ENCODE measurements at places on chromosomes 3 and 15.

GRCh38 chr3:115162759-115163158 lies 15.7 kb upstream of the ZBTB20 start:
- no peak for DNase-seq

DNA sequence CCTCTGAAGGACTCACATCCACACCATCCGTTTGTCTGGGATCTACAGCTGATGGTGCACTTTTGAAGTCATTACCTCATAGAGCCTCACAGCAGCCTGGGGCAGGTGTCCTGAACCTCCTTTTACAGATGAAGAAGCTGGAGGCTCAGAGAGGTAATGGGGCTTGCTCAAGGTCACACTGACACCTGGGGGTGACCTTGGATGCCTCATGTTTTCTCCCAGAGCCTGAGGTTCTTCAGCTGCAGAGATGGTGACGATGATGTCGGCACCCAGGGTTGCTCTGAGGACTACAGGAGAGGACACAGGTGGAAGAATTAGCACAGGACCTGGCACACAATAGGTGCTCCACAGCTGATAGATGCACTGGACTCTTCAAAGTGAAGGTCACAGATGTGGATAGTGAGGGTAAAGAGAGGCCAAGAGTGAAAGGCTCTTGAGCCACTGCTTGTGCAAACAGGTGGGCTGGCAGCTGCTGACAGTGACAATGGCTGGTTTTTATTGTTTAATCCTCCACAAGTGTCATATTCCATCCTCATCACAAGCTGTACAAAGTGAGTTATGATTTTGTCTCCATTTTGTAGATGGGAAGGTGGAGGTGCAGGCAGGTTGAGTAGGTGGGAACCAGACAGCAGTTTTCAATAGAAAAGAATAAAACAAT lies 17.4 kb upstream of the ATP2B2 start:
- DNase-seq = no peak

DNA sequence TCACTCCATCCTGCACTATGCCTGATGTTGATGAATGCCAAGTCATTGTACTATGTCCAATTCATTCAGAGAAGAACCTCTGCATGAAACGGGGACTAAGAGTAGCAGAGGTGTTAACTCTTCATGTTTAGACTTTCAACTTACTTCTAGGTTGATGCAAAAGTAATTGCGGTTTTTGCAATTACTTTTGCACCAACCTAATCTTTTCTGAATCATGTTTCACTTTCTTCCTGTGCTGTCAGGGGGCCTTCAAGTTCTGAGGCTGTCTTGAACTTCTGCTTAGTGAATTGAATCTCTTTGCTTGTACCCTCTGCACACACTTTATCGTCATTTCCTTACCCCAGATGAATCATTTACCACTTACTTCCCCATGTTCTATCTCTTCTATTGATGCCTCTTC lies 636.2 kb downstream of the NAALADL2 start:
- no peak for DNase-seq

DNA sequence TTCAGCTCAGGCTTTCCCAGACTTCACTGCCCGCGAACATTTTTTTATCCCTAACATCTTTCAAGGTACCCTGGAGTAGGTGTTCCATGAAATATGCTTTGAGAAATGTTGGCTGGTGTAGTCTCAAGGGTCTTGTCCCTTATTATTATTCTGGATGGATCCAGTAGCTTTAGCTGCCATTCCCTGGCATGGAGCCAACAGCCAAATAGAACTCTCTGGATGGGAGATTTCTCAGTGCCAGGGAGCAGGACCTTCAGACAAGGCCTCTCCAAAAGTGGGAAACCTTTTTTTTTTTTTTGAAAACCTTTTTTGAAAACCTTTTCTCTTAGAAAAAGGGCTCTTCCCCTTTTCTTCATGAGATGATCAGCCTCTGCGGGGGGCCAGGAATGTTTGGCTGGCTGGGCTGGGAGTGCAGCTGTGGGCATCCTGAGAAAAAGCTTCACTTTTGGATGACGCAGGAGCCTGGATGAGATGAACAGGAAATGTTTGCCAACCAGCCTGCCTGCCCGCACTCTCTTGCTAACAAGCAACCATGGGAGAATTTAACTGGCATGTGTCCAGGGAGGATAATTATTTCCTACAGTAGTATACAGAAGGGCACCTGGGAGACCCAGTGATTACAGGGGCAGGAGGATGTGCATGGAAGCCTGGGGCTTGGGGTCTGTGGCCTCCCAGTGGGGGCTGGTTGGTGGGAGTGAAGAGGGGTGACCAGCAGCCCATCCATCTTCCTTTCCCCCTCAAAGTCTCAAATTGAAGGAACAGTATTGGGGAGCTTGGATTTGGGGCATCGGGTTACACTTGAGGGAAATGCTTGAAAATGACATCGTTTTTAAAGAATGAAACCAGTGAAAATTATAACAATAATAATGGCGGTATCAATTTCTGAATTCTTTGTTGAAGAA lies 109.1 kb upstream of the LRIG1 start:
- no peak for DNase-seq

DNA sequence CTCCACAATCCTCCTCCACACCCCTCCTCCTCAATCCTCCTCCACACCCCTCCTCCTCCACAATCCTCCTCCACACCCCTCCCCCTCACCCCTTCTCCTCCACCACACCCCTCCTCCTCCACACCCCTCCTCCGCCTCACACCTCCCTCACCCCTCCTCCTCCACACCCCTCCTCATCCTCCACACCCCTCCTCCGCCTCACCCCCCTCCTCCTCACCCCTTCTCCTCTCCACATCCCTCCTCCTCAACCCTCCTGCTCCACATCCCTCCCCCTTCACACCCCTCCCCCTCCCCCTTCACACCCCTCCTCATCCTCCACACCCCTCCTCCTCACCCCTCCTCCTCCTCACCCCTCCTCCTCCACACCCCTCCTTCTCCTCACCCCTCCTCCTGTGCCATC lies 69.8 kb upstream of the BLM start:
- no peak for DNase-seq

- DNase-seq = no peak
Measured at GRCh38 chr3:11718637-11719405, 75.1 kb upstream of the VGLL4 start.

DNA sequence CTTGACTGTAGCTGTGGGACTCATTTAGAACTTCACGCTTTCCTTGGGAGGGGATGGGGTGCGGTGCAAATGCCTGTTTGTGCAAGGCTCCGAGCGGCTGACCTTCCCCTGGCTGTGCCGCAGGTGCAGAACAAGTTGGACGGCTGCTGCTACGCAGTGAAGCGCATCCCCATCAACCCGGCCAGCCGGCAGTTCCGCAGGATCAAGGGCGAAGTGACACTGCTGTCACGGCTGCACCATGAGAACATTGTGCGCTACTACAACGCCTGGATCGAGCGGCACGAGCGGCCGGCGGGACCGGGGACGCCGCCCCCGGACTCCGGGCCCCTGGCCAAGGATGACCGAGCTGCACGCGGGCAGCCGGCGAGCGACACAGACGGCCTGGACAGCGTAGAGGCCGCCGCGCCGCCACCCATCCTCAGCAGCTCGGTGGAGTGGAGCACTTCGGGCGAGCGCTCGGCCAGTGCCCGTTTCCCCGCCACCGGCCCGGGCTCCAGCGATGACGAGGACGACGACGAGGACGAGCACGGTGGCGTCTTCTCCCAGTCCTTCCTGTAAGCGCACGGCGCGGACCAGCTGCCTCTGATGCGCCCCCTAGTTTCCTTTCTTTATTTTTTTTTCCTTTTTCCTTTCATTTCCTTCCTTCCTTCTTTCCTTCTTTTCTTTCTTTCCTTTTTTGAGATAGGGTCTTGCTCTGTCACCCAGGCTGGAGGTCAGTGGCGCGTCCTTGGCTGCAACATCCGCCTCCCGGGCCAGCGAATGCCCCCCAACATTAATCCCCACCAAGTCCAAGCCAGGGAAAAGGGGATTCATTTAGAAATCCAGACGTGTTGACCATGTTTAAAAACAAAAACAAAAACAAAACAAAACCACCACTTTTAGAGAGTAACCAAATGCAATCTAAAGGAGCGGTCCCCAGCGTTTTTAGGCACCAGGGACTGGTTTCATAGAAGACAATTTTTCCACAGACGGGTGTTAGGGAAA lies 42.7 kb downstream of the EIF2AK4 start:
- no peak for DNase-seq

DNA sequence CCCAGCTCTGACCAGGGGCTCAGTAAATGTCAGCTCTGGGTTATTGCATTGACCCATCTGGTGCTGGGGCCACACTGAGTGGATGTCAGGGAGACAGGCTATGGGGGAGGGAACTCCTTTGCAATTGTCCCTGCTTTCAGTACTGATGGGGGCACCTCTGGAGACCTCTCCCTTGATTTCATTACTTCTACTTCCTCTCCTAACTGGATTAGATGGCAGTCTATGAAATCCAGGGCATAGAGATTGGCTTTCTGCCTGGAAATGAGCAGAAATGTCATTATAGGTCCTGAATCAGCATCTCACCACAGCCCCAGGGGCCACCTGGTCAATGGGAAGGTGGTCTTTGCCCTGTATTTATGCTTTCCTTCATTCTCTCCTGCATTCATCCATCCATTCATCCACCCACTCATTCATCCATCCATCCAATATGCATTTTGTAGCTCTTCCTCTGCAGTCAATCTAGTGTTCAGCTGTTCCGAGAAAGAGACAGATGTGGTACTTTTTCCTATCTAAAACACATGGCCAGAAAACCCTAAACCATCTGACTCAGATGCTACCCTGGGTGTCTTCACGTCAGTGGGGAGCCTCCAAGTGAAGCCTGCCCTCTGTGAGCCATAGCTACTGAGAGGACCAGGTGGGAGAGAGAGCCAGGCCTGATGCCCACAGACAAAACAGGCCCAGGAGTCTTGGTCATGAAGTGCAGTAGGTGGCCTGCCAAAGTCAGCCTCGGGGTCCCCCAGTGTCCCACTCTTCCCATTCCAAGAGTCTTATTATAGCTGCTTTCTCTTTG lies 57.1 kb downstream of the CCDC33 start:
- DNase-seq = no peak

DNA sequence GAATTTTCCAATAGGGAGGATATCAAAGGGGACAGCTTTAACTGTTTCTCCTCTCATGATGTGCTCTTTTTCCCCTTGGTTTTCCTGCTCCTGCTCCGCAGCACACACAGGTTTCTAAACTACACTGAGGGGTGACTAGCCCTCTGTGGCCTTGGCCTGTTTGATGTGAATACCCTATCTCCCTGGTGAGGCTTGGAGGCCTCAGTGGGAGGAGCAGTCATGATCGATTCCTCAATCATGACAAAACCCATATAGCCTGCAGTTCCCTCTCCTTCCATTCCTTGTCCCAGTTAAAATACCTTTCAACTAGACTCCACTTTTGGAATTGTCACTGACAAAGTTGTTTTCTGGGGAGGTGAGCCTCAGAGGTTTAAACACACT lies 24.0 kb upstream of the USP3 start:
- no peak for DNase-seq

DNA sequence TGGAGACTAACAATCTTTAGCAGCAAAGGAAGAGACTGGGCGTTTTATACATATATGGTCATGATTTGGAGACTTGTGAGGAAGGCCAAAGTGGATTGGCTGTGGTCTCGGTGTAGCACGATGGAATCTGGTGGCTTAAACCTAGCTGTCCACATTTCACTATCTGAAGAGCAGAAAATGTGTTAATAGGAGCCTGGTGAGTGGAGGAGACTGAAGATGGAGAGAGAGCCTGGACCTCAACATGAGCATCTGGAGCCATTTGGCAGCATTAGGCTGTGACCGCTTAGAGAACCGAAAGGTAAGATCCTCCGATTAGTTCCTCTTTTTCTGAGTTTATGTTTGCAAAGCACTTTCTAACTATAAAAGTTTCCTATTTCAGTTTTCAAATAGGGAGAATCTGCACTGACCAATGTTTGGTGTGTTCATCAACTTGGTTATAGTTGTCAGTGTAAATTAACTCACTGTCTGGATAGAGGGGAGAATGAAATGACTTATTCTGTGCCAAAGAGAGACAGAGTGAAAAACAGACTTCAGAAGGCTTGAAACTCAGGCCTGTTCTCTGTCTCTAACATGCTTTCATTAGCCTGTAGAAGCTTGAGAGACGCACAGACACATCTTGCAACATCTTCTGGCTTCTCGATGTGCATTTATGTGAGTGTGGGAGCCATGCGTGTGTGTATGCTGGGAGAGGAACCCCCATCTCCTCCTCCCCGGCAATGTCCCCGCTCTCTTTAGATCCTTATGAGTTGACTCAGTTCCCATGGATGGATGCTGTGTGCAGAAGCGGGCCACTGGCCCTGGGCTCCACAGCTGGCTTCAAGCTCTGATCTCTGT lies 244.7 kb upstream of the TBL1XR1 start:
- DNase-seq = no peak

GRCh38 chr15:31262143-31262530 lies 64.5 kb upstream of the KLF13 start:
- DNase-seq = no peak

DNA sequence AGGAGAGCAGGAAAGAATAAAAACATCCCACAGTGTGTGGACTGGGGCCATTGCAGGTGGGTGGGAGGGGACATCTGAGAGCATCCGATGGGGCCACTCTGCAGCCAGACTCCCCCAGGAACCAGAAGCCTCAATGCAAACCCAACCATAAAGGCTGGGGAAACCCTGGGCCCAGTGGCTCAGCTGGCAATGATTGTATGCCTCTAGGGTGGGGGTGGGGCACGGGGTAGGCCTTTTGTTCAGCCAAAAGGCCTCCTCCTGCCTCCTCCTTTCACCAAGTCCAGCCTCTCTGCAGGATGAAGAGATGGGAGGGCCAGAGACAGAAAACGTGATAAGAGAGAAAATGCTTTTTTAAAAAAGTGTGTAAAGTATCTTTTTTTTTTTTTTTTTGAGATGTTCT lies 45.5 kb upstream of the HERC1 start:
- DNase-seq = no peak

DNA sequence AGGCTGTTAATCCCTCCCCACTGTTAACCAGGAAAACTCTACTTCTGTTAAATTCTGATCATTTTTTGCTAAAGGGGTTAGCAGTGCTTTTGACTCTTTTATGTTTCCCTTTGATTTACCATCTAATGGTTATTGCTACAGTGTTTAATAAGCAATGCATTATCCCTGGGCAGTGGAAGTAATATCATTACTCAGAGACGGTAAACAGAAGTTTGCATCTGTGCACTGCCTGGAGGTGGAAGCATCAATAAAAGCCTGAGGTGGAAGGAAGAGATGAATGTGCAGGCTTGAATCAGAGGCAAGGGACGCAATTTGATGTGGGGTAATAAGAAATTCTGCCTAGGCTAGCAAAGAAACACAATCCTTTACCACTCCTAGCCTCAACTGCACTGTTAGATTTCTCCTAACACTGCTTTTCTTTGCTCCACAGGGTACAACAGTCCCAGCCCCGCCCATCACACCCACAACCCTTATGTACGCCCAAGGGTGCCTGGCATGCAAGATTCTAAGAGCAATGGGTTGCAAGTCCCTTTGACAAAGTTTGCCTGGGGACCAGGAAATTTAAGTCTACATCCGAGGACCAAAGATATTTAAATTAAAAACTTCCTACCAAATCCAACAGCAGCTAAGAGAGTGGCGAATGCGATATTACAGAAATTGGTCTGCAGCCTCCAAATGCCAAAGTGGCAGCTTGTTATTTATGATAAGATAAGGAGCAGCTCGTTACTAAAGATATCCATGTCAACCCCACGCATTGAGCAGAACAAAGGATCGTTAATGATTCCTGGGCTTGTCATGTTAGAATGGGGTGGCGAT lies 261.4 kb downstream of the FHIT start:
- DNase-seq = no peak
